Activated CD8-positive, alpha-beta memory T cell treated with anti-CD3 and anti-CD28 coated beads for 1 hour (primary cell): ENCODE measurements at places on chromosomes 4 and X.

DNA sequence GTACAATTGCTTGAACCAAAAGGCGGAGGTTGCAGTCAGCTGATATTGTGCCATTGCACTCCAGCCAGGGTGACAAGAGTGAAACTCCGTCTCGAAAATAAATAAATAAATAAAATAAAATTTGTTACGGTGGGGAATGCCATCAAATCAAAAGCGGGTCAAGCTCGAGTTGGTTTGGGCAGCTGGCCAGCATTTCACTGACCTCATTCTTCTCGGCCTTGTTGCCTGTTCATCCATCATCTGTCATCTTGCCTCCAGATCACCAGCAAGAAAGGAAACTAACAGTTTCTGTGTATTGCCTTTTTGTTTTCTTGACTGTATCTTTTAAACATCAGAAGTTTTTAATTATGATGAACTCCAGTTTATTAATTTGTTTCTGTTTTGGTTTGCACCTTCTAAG, 31.5 kb upstream of the KLHL2 start:
- no peak for DNase-seq

DNA sequence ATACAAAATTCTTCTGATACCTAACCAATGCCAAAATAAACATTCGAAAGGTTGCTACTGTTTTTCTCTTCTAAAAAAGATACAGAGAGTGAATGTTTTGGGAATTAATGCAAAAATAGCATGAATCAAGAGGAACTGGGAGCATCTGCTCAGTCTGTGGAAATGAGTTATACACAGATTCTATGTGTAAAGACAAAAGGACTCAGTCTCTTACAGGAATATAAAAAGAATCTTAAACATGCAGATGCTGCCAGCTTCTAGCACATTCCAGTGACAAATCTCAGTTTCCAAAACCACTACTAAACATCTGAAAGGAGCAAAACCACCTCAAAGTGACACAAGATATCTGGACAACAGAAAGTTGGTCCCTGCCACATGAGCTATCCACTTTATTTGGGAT, 55.0 kb downstream of the PAPSS1 start:
- no peak for DNase-seq

DNA sequence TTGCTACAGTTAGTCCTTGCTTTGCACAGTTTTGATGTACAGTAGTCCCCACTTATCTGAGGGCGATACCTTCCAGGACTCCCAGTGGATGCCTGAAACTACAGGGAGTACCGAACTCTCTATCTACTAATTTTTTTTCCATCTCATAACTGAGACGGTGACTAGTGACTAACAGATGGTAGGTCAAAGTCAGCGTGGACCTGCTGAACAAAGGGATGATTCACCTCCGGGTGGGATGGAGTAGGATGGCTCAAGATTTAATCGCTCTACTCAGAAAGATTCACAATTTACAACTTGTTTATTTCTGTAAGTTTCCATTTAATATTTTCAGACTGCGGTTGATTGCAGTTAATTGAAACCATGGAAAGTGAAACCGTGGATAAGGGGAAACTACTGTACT, 655.8 kb downstream of the ZNF674 start:
- no peak for DNase-seq

GRCh38 chr4:7584098-7584497, 149.4 kb upstream of the PSAPL1 start:
- no peak for DNase-seq

GRCh38 chrX:154057791-154058190, 38.1 kb upstream of the IRAK1 start:
- no peak for DNase-seq

GRCh38 chr4:16000708-16001483, 37.9 kb upstream of the FGFBP2 start:
- no peak for DNase-seq

DNA sequence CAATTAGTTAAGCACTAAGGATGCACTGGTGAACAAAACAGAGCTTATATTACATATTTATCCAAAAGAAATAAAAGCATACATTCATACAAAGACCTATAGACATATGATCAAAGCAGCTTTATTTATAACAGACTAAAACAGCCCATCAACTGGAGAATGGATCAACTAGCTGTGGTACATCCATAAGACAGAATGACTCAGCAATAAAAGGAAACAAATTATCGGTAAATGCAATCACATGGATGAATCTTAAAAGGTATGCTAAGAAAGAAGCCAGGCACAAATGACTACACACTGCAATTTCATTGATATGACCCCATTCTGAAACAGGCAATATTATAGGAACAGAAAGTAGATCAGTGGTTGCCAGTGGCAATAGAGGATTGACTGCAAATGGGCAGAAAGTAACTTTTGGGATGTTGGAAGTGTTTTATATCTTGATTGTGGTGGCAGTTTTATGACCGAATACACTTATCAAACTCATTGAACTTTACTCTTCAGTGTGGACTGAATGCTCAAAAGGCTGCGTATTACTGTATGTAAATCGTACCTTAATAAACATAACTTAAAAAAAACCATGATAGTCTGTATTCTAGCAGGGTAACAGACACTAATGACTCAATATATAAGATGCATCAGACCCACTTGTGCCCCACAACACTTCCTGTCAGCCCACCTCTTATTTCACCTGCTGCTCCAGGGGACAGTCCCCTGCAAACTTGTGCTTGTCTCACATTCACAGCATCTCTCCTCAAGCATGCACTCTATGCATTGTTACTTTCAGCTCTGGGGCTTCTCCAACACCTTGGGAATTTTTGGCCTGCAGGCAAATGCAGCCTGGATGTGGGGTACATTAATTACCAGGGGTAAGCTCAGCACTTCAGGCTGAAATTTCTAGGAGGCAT, 59.1 kb downstream of the MID1IP1 start:
- no peak for DNase-seq

- DNase-seq: no peak
Measured at GRCh38 chr4:86223472-86223871, 136.4 kb downstream of the MAPK10 start.

- no peak for DNase-seq
Measured at GRCh38 chr4:98518559-98519267, 139.7 kb downstream of the TSPAN5 start.

GRCh38 chrX:129585691-129586090, 45.6 kb downstream of the OCRL start:
- DNase-seq: no peak

DNA sequence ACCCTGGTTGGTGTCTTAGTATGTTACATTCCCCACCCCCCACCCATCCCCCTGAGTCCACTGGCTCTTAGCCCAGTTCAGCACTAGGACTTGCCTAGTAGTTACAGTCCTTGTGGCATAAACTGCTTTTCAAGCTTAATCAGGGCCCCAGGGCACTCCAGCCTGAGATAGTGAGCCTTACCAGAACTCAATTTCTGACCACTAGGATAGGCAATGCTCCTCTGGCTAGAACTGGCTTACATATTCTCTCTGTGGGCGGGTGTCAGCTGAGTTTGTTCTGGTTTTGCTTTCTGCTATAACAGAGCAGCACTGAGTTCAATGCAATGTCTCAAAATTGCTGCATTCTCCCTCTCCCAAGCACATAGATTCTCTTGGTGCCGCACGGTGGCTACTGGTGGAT, 391.4 kb upstream of the DIPK2B start:
- no peak for DNase-seq

DNA sequence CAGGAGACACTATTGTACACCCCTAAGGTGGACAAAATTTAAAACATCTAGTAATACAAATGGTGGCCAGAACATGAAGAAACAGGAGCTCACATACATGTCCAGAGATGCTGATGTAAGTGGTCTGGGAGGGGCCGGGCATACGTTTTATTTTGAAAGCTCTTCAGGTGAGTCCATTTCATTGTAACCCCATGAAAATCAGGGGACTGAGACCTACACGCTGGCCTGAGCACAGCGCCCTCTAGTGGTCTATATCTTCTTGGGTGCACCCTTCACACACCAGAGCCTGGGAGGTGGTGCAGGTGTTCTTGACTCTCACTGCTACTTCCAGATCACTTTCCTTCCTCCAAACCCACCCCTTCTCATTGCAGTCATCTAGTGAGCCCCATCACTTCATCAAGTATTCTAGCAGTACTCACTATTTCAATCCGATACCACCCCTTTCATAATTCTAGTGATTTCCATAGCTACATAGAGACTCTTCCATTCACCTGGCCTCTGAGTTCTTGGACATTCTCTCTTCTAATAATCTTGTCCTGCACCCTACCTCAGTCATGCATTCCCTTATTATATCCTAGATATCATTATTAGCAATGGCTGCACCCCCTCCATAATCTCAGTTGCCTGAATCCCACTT, 4.3 kb upstream of the TLR6 start:
- no peak for DNase-seq

DNA sequence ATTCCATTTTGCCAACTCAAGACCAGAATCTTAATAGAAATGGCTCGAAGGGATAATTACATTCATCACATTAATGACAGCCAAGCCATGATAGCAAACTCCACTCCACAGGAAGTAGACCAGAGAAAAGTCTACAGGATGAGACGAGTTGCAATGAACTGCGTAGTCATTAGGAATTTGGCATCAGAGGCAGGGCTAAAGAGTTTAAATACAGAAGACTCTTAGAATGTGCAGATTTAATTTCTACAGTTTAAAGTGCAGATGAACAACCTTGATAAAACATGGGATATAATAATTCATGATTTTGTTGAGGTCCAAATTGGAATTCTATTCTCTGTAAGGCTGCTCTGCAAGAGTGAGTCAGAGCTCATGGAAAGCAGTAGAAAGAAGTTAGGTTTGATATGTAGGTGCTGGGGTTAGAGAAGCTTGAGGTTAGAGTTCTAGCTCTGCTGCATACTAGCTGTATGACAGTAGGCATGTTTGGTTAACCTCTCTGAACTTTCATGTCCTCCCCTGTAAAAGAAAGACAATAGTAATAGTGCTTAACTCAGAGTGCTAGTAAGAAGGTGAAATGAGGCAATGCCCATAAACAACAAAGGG, 32.2 kb downstream of the LNX1 start:
- DNase-seq: no peak

DNA sequence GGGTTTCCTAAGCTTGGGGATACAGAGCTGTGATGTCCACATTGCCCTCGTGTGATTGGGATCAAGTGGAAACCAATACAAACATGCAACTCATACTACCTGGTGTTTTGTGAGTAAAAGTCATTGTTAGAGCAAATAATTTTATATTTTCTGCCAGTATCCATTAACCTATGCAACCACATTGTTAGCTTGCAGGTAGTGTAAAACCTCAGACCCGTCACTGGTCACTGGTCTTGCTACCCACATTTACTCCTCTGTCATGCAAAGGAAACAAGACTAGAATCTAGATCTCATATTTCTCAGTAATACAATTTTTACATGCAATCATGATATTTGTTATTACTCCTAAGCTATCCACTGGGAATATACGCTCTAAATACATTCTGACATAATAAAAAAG, 324.3 kb upstream of the NDST4 start:
- no peak for DNase-seq

DNA sequence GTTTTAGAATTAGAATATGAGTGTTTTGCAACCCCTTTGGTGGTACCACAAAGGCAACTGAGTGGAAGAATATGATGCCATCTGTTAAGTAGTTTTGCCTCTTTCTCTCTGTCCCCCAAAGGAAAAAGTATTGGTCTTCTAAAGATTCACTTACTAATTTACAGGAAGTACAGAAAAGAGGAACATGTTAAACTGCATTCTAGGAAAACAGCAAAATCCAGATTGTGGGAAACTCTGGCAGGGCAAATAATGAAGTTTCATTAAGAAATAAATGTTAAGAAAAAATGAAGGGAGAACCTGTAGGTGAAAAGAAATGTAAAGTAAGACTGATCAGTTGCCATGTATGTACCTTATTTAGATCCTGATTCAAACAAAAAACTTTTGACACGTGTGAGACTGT, 39.3 kb downstream of the NSUN7 start:
- no peak for DNase-seq

DNA sequence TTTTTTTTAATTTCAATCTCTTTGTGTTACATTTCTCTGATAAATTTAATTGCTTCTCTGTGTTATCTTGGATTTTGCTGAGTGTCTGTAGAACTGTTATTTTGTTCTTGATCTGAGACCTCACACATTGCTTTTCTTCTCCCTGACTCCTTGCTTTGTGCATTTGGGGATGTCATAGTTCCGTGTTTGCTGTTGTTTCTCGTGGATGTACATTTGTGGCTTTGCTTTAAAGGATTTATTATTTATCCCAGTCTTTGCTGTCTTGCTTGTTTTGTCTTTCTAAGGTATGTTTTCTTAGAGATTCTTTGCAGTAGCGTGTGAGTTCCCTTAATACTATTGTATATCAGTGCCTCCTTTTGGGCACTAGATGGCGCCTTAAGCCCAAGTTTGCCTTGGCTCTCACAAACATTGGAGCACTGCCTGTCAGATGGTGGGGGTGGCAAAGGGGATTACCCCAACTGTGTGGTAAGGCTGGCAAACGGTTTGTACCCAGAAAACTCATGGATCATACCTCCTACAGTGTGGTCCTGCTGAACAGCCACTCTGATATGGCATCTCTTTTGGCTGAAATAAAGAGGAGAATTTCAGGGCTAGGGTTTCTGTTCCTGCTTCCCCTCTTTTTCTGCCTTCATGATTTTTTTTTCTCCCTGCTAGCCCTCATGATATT, 96.4 kb downstream of the PGRMC2 start:
- peak; percentile 32 for DNase-seq

- DNase-seq: no peak
Measured at GRCh38 chrX:16335181-16335580, 167.9 kb downstream of the MAGEB17 start.

GRCh38 chr4:133129237-133129636, 19.9 kb upstream of the PCDH10 start:
- no peak for DNase-seq

DNA sequence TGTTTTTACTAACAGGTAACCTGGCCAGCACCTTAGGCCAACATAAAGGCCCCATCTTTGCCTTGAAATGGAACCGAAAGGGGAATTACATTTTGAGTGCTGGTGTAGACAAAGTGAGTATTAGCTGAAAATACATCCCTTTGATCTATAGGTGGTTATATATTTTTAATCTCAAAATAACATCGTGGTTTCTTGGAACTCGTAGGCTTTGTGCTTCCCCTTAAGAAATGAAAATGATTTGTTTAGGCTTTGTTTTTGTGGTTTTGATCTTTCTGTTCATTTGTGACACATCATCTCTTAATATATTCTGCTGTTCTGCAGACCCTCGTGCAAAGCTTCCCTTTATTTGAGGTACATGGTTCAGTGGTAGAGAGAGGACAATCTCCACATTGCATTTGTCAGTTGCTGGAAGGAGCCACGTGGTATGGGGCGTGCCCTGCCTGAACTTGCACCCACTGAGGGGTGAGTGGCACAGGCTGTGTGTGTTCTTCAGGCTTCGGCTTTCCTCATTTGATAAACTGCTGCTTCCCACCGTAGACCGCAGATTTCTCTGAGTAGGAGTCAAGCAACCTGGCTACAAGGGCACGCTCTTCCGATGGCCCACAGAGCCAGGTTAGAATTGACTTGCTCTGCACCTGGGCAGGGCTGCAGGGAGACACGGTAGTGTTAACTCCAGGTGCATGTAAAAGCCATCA, 72.2 kb downstream of the GPR143 start:
- DNase-seq: no peak

- DNase-seq: no peak
Measured at GRCh38 chr4:127410201-127410600, 222.6 kb upstream of the INTU start.

DNA sequence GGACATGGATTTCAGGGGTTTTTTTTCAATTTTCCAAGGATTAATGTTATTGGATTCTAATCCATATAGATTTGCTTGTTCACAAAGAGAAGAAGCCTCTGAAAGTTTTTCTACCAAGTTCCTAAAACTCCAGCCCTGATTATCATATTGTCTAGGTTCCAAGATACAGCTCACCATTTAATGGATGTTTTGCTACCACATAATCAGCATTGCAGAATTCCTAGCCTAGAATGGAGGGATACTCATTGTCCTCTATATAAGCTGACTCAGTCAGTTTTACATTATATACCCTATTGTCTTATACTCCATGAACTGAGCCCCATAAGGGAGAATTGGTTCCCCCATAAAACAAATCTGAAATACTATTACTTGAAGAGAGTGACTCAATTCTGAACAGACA, 664.7 kb upstream of the FAM241A start:
- no peak for DNase-seq
